ENCODE measurements at places on chromosomes 12 and 14.
A peak's percentile ranks its signal among the peaks of the same experiment; 100 is the strongest.

GRCh38 chr14:104887623-104888488 is 22.8 kb downstream of the CEP170B start:
- H3K27me3 ChIP-seq = no peaks in the 10 kb centered on the region
- H3K27ac ChIP-seq = no peak overlapping the region
- no peak overlapping the region for H3K4me3 ChIP-seq
- peaks cover 10% of the 10 kb centered on the region for H3K4me1 ChIP-seq
- DNase-seq = no peak

DNA sequence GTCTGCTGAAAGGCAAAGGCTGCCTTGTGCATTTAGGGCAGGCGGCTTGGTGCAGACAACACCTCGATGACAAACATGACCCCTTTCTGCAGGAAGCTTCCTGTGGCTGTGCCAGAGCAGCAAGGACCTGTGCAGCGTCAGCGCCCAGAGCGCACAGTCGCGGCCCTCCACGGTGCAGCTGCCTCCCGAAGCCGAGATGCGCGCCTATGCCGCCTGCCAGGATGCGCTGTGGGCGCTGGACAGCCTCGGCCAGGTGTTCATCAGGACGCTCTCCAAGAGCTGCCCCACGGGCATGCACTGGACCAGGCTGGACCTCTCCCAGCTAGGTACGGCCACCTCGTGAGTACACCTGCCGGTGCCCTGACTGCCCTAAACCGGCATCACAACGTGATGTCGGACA is 57.3 kb downstream of the ANKRD9 start:
- no peak overlapping the region for H3K27ac ChIP-seq
- H3K4me1 ChIP-seq = no peaks in the 10 kb centered on the region
- H3K4me3 ChIP-seq = no peak overlapping the region
- H3K36me3 ChIP-seq = peaks cover 44% of the 10 kb centered on the region
- no peaks in the 10 kb centered on the region for H3K27me3 ChIP-seq

DNA sequence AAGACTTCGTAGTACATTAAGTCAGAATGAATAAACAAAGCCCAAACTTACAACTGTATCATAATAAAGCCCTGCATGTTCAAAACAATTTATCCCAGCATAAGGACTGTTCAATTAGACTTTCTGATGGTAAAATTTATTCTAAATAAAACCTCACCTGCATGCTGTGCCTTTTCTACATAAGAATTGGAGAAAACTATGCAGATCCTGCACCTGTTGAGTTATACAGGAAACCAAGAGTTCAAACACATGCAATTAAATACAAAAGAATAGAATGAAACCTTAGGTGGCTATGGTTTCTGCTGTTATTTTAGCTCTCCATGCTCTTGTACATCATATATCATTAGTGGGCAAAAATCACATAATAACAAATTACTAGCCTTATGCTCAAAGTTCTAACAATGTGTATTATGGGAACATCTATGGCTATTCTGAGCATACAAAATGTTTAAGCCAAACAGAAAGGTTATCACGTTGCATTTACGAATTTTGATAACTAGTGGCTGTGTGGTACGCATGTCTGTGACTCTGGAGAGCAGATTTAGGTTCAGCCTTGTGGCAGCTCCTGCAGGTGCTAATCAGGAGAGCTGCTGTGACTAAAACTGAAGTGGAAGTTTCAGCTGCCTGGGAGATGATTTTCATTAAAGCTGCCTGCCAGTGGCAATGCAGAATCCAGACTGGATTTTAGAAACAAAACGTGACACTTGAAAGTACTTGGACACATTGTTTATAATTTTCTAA is 36.1 kb upstream of the LRFN5 start:
- H3K4me1 ChIP-seq = no peaks in the 10 kb centered on the region
- no peak overlapping the region for H3K4me3 ChIP-seq
- no peaks in the 10 kb centered on the region for H3K27me3 ChIP-seq
- DNase-seq = no peak
- no peaks in the 10 kb centered on the region for H3K36me3 ChIP-seq

GRCh38 chr14:104794993-104795780 is at the start of gene AKT1:
Gene AKT1 (minus strand): TSS chr14:104795748. CDS start chr14:104792643, 3,105 bp downstream.
- H3K4me3 ChIP-seq = peak within 1 kb of the TSS; percentile 90
- no peaks in the 10 kb centered on the region for H3K36me3 ChIP-seq
- H3K27ac ChIP-seq = peak within 1 kb of the TSS; percentile 22
- H3K4me1 ChIP-seq = peaks cover 64% of the 10 kb centered on the region
- peak; percentile 48 for DNase-seq

GRCh38 chr14:53947094-53947445 is 9.6 kb downstream of the BMP4 start:
- H3K27ac ChIP-seq = no peak overlapping the region
- H3K36me3 ChIP-seq = peaks cover 38% of the 10 kb centered on the region
- H3K4me1 ChIP-seq = peaks cover 92% of the 10 kb centered on the region
- peak overlapping the region; percentile 80 for H3K4me3 ChIP-seq

- H3K4me1 ChIP-seq = peaks cover 29% of the 10 kb centered on the region
- H3K36me3 ChIP-seq = peaks cover 43% of the 10 kb centered on the region
- peak overlapping the region; percentile 39 for H3K27ac ChIP-seq
- peaks cover 16% of the 10 kb centered on the region for H3K27me3 ChIP-seq
- no peak for DNase-seq
Measured at GRCh38 chr12:1553987-1554982, 40.1 kb downstream of the FBXL14 start.

DNA sequence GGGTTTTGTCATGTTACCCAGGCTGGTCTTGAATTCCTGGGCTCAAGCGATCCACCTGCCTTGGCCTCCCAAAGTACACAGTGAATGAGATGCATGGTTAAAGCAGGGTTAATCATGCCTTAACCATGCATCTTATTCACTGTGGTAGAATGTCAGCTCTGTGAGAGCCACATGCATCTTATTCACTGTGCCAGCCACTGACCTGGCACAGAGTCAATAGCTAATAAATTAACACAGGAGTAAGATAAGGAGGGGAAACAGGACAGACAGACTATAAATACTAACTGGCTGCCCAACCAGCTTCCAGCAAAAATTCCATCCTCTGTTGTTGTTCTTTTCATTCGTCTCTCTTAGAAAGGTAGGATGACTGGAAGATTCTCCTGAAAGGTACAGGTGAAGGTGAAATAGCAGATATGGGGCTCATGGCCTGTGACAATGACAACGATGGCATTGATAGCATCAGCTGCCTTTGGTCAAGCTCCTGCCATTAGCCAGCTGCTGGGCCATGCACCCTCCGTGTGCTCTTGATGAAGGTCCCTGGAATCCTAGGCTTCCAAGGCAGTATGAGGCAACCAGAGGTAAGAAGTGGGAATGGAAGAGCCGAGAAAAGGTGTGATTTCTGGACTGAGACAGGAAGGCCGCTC is 76.6 kb downstream of the ZNF664 start:
- no peak overlapping the region for H3K4me3 ChIP-seq
- peaks cover 33% of the 10 kb centered on the region for H3K36me3 ChIP-seq
- no peak overlapping the region for H3K27ac ChIP-seq
- H3K4me1 ChIP-seq = peaks cover 37% of the 10 kb centered on the region
- no peaks in the 10 kb centered on the region for H3K27me3 ChIP-seq
- no peak for DNase-seq

DNA sequence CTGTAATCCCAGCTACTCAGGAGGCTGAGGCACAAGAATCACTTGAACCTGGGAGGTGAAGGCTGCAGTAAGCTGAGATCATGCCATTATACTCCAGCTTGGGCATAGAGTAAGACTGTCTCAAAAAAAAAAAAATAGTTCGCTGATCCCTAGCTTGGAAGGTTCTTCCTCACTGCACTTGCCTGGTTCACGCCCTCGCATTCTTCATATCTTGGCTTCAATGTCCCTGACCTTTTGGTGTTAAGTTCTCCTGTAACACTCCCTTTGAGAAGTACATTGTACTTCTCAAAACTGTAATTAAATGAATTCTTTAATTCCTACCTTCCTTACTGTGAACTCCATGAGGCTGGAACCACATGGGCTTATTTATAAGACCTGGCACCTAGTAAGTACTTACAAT is 16.5 kb upstream of the TPCN1 start:
- peaks cover 1% of the 10 kb centered on the region for H3K27me3 ChIP-seq
- H3K27ac ChIP-seq = peak overlapping the region; percentile 80
- peaks cover 16% of the 10 kb centered on the region for H3K4me1 ChIP-seq
- H3K36me3 ChIP-seq = peaks cover 11% of the 10 kb centered on the region
- H3K4me3 ChIP-seq = no peak overlapping the region

GRCh38 chr12:88468581-88468980 is 111.7 kb downstream of the KITLG start:
- no peaks in the 10 kb centered on the region for H3K27me3 ChIP-seq
- no peak overlapping the region for H3K27ac ChIP-seq
- H3K4me3 ChIP-seq = no peak overlapping the region
- H3K36me3 ChIP-seq = peaks cover 12% of the 10 kb centered on the region
- DNase-seq = no peak
- peaks cover 11% of the 10 kb centered on the region for H3K4me1 ChIP-seq

- no peak overlapping the region for H3K4me3 ChIP-seq
- H3K27me3 ChIP-seq = no peaks in the 10 kb centered on the region
- DNase-seq = no peak
- H3K27ac ChIP-seq = no peak overlapping the region
- no peaks in the 10 kb centered on the region for H3K36me3 ChIP-seq
Measured at GRCh38 chr12:64061868-64062375, 160.2 kb downstream of the KICS2 start.

DNA sequence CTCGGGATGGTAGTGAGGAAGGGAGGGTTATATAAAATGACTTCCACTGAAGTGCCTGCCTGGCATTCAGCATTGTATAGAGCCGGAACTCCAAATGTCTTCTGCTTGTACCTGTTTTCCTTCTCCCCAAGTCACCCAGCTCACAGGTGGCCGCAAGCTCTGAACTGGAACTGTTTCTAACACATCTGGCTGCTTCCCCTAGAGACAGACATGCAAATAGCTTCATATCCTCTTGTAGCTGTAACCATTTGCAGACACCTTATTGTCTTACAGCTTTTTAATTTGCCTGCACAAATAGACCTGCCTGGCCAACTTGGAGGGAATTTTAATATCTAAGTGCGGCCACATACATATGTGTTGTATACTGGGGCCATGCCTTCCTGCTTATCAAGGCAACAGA is 126.0 kb downstream of the CHST11 start:
- peaks cover 9% of the 10 kb centered on the region for H3K27me3 ChIP-seq
- peaks cover 74% of the 10 kb centered on the region for H3K4me1 ChIP-seq
- no peak for DNase-seq

- H3K4me3 ChIP-seq = no peak overlapping the region
- no peaks in the 10 kb centered on the region for H3K4me1 ChIP-seq
- H3K27me3 ChIP-seq = peaks cover 8% of the 10 kb centered on the region
- H3K27ac ChIP-seq = no peak overlapping the region
- DNase-seq = no peak
- no peaks in the 10 kb centered on the region for H3K36me3 ChIP-seq
Measured at GRCh38 chr14:30330445-30330844, 228.5 kb upstream of the G2E3 start.

- H3K4me1 ChIP-seq = peaks cover 27% of the 10 kb centered on the region
- no peak overlapping the region for H3K27ac ChIP-seq
- peaks cover 19% of the 10 kb centered on the region for H3K27me3 ChIP-seq
- no peak for DNase-seq
- H3K4me3 ChIP-seq = no peak overlapping the region
Measured at GRCh38 chr12:105504286-105504685, 173.8 kb downstream of the C12orf75 start.

DNA sequence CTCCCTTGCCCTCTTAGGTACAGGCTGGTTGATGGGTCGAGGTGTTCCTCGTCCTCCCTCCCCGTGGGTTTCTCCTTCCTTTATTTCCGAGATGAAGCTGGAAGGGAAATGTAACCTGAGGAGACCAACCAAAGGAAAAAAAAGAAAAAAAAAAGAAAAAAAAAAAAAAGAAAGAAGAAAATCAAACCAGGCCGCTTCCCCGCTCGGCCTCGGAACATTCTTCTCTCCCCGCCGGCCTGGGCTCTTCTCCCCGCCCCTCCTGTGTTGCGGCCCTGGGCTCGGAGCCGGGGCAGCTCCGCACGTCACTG is 1.6 kb upstream of the NFATC4 start:
- H3K4me3 ChIP-seq = peak overlapping the region; percentile 89
- peaks cover 25% of the 10 kb centered on the region for H3K27me3 ChIP-seq
- no peaks in the 10 kb centered on the region for H3K36me3 ChIP-seq
- peaks cover 34% of the 10 kb centered on the region for H3K4me1 ChIP-seq
- peak overlapping the region; percentile 79 for H3K27ac ChIP-seq
- DNase-seq = no peak

DNA sequence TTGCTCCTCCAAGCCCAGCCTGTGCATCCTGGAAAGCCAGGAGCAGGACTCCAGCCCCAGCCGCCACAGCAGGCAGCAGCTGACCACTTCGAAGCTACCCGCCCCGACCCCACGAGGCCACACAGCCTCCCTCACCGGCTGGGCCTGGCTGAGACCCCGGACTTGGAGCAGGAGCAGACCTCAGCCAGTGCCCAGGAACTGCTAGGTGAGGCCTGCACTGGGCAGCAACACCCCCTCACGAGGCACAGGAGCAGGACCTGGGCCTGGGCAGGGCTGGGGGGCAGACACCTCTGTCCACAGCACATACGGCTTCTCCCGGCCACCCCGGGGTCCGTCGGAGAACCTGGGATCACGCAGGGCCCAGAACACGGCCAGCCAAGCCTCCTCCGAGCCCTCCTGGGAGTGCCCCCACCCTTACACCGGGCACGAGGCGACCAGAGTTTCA is 137.4 kb upstream of the C14orf180 start:
- H3K27ac ChIP-seq = no peak overlapping the region
- peaks cover 33% of the 10 kb centered on the region for H3K27me3 ChIP-seq
- no peak for DNase-seq
- H3K4me1 ChIP-seq = peaks cover 15% of the 10 kb centered on the region
- H3K36me3 ChIP-seq = peaks cover 5% of the 10 kb centered on the region

DNA sequence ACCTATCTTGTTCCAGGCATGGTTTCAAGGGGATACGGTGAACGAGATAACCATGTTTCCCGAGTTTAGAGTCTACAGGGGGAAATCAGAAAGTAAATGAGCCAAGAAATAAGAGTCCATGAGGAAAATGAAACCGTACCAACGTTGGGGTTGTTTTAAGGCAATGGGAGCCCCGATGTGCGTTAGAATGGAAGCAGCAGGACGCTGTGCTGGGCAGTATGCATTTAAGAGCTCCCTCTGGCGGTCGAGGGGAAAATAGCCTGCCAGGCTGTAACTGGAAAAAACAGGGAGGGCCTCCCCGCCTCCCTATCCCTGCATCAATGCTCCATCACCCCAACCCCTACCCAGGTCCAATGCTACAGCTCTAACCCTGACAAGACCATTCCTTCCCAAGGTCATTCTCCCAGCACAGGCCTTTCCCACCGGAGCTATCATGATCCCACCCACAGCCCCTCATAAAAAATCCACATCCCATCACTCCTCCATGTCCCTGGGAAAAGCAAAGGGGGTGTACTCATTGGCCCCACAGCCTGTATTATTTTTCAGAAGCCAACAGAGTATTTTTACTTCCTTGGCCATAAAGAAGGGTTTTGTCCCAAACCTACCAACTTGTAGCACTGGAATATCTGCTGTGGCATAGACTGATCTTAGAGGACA is 226.3 kb upstream of the NOS1 start:
- peak; percentile 78 for DNase-seq
- peaks cover 41% of the 10 kb centered on the region for H3K4me1 ChIP-seq
- H3K27ac ChIP-seq = no peak overlapping the region
- no peak overlapping the region for H3K4me3 ChIP-seq
- H3K36me3 ChIP-seq = no peaks in the 10 kb centered on the region
- H3K27me3 ChIP-seq = peaks cover 50% of the 10 kb centered on the region

Measured in nephron progenitor cell (in vitro differentiated cells).